ENCODE measurements at places on chromosomes 1 and 21.

DNA sequence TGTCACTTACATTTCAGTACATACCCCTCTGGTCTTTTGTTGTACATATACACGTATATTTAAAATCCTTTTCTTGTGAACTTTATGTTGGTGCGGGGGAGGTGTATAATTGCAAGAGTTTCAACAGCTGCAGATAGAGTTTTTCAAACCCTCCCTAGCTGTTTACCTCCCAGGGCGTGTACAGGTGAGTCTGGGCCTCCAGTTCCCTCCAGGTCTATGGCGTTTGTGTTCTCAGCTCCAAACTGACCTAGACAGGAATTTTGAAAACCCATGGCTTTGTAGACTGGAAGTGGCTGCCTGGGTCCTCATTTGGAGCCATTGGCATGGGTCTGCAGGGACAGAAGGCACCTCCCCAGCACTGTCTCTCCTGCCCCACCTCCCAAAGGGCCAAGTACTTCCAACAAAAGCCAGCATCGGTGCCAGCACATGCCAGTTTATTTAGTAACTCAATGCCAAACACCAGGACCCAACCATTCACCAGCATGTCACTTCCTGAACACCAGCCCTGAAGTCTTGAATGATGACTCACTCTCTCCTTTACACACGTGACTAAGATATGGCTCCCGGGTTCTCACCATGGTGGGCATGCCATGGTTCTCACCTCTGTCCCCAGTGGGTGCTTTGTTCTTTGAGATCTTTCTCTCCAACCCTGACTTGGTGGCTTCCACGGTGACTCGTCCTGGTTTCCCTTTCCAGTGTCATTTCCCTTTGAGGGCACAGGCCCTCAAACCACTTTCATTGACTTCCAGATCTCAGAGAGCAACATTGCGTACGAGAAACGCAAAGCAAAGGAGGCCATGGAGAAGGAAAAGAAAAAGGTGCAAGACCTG is 57.3 kb upstream of the EFHD2 start:
- DNase-seq = no peak
- peak overlapping the region; percentile 6 for H3K4me3 ChIP-seq
- peaks cover 13% of the 10 kb centered on the region for H3K4me1 ChIP-seq

- H3K27me3 ChIP-seq = peaks cover 52% of the 10 kb centered on the region
- H3K4me3 ChIP-seq = no peak overlapping the region
- peaks cover 2% of the 10 kb centered on the region for H3K36me3 ChIP-seq
- H3K27ac ChIP-seq = peak overlapping the region; percentile 16
- no peaks in the 10 kb centered on the region for H3K4me1 ChIP-seq
- DNase-seq = no peak
These were observed 1.0 kb upstream of the HAO2 start for GRCh38 chr1:119367432-119368124.

DNA sequence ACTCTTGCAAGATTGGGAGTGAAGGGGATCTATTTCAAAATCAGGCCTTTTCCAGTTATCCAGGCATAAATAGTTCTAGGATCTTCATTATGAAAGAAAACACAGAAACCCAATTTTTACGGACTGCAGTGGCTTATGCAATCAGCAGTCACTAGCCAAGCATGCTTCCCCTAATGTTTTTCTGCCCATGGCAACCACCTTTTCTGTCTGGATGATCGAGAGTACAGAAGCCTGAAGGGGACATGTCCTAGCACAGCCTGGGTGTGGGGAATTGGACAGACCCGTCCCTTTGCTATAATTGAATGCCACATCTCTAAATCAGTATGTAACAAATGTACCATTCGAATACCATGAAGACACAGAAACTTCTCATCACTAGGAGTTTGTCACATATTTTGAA is 29.8 kb upstream of the NCAM2 start:
- no peaks in the 10 kb centered on the region for H3K4me1 ChIP-seq
- no peaks in the 10 kb centered on the region for H3K27me3 ChIP-seq
- no peak overlapping the region for H3K4me3 ChIP-seq
- no peak overlapping the region for H3K27ac ChIP-seq

- peaks cover 5% of the 10 kb centered on the region for H3K36me3 ChIP-seq
- H3K27me3 ChIP-seq = peaks cover 87% of the 10 kb centered on the region
- DNase-seq = no peak
These were observed 31.0 kb upstream of the EFCAB14 start for GRCh38 chr1:46749921-46750404.

DNA sequence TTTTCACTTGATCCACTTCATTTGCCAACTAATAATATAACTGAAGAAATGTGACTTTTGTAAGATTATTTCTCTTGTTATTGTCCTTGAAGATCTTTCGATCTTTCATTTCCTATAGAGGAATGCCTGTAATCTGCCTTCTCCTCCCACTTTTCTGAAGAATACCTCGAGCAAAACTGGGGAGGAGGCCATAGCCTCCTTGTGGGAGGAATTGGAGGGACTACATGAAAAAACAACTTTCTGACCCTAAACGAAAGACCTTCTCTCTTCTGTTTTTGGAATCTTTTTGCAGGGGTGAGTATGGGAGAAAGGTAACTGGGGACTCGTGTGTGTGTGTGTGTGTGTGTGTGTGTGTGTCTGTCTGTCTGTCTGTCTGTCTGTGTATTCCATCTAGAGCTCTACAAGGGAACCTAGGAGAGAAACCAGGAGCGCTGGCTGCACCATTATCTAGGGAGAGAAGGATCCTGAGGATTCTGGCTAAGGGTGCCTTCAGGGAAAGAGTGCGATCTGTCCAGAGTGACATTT is 32.4 kb upstream of the MAB21L3 start:
- peaks cover 6% of the 10 kb centered on the region for H3K27me3 ChIP-seq
- H3K4me1 ChIP-seq = no peaks in the 10 kb centered on the region
- DNase-seq = no peak
- no peak overlapping the region for H3K27ac ChIP-seq
- H3K36me3 ChIP-seq = no peaks in the 10 kb centered on the region

DNA sequence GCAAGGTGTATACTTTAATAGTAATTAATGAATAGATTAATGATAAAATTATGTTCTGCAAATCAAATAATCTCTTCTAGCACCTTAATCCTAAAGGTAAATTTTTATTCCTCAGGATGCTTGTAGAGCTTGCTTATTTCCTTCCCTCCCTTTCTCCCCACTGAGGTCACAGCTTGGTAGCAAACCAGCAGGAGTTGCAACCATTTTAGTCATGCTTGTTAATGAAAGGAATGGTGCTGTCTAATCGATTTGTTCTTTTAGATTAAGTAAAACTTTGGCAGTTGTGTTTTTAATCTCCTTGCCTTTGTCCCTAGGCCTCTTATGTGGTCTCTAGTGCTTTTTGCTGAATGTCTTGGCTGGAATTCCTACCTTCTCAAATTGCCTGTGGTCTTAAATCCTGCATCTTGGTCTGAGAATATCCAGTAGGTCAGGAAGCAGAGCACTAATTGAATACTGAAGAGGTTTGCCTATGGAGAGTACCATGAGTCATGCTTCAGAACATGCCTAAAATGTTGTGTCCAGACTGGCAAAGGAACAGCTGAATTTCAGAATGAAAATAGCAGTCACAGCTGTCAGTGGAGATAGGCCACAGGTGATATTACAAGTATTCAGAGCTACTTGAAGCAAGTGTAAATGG is 36.3 kb upstream of the RWDD3 start:
- H3K36me3 ChIP-seq = peaks cover 3% of the 10 kb centered on the region
- no peak overlapping the region for H3K27ac ChIP-seq
- H3K27me3 ChIP-seq = peaks cover 10% of the 10 kb centered on the region
- no peak overlapping the region for H3K4me3 ChIP-seq
- DNase-seq = no peak

GRCh38 chr1:206947255-206947654 is 989 bp upstream of the PIGR start:
- no peak for DNase-seq
- H3K4me1 ChIP-seq = peaks cover 5% of the 10 kb centered on the region
- peaks cover 37% of the 10 kb centered on the region for H3K27me3 ChIP-seq
- H3K27ac ChIP-seq = peak overlapping the region; percentile 39
- H3K36me3 ChIP-seq = no peaks in the 10 kb centered on the region

DNA sequence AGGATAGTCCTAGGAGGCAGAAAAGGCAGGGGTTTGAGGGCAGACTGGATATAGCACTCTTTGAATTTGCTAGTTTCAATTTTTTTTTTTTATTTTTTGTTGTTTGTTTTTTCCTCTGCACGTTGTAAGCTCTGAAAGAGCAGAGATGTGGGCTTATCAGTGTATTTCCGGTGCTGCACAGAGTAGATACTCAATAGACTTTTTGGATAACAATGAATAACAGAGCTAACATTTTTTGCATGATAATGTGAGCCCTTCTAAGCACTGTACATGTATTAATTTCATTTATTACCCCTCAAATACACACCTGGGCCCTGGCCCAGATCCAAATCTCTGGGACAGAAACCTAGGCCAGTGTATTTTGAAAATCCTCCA is 17.1 kb upstream of the PARP1 start:
- no peak overlapping the region for H3K4me3 ChIP-seq
- H3K27ac ChIP-seq = no peak overlapping the region
- no peaks in the 10 kb centered on the region for H3K36me3 ChIP-seq
- H3K4me1 ChIP-seq = peaks cover 11% of the 10 kb centered on the region
- DNase-seq = no peak
- H3K27me3 ChIP-seq = peaks cover 6% of the 10 kb centered on the region

GRCh38 chr1:111789666-111790316 is 34.1 kb downstream of the DDX20 start:
- H3K27ac ChIP-seq = no peak overlapping the region
- H3K4me3 ChIP-seq = no peak overlapping the region
- H3K4me1 ChIP-seq = peaks cover 9% of the 10 kb centered on the region
- no peak for DNase-seq
- H3K36me3 ChIP-seq = no peaks in the 10 kb centered on the region

DNA sequence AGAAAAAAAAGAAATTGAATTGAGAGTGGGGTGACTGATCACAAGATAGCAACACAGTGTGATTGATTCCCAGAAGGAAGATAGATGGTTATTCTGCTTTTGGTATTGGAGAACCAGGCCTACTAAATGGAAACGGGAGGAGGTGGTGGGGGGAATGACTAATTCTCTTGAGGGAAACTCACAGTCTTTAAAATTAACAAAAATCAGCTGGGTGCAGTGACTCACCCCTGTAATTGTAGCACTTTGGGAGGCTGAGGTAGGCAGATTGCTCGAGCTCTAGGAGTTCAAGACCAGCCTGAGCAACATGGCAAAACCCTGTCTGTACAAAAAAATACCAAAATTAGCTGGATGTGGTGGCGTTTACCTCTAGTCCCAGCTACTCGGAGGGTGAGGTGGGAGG is 134.6 kb upstream of the PDE4B start:
- H3K36me3 ChIP-seq = no peaks in the 10 kb centered on the region
- H3K4me3 ChIP-seq = no peak overlapping the region
- no peak for DNase-seq
- H3K27ac ChIP-seq = no peak overlapping the region

DNA sequence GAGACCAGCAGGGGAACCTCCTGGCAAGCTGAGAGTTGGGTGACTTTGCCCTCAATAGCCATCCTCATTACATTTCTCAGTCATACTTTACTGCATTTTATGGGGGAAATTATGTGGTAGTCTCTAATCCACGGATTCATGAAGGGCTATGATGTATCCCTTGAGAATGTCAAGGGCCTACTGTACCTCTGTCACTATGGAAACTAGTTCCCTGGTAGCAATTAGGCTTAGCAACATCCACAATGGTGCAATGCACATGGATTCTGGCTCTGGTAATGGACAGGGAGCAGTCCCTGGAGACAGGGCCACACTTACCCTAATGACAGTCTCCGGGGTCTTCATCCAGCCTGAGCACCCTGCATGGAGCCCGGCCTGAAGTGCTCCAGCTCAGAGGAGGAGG is 26.5 kb downstream of the LRRN2 start:
- peaks cover 2% of the 10 kb centered on the region for H3K4me1 ChIP-seq
- H3K27me3 ChIP-seq = peaks cover 59% of the 10 kb centered on the region
- DNase-seq = no peak
- H3K27ac ChIP-seq = no peak overlapping the region
- no peak overlapping the region for H3K4me3 ChIP-seq
- H3K36me3 ChIP-seq = peaks cover 3% of the 10 kb centered on the region

DNA sequence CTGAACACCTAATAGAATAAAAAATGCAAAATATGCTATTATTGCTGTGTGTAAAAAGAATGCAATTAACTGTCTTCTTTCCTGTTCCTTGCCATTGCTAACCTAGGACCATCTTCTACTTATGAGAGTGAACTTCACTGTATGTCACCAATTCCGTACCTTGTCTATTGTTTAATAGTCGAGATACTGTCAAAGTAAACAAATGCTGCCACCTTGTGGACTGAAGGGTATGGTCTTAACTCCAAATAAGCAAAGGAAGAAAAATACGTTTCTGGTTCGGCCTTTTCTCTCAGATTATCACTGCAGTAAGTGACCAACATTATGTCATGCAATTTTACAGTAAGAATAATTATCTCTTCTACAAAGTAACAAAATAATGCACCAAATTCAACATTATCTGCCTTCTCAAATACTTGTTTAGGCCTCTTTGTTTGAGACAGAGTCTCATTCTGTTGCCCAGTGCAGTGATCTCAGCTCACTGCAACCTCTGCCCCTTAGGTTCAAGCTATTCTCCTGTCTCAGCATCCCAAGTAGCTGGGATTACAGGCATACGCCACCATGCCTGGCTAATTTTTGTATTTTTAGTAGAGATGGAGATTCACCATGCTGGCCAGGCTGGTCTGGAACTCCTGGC is 133.4 kb downstream of the COP1 start:
- no peak overlapping the region for H3K27ac ChIP-seq
- H3K4me1 ChIP-seq = peaks cover 13% of the 10 kb centered on the region
- no peak for DNase-seq

DNA sequence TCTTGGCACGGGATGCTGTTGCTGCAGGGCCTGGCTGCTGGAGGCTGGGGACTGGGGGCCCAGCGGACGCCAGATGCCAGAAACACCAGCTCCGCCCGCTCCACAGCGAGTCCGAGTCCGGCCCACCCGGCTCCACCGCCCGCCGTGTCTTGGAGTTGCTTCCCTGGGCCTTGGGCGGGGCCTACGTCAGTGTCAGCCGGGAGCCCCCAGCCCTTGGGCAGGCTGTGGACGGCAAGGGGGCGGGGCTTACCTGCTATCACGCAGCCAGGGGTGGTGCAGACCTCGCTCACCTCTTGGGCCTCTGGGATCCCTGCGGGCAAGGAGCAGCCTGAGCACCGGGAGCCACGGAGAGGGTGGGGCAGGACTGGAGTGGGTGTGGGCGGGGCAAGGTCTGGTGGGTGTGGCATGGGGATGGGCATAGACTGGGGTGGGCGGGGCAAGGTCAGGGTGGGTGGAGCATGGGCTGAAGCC is 21.8 kb downstream of the MMEL1 start:
- no peaks in the 10 kb centered on the region for H3K27me3 ChIP-seq
- no peak for DNase-seq
- H3K4me1 ChIP-seq = no peaks in the 10 kb centered on the region
- no peak overlapping the region for H3K27ac ChIP-seq
- H3K36me3 ChIP-seq = no peaks in the 10 kb centered on the region

GRCh38 chr1:111857194-111857651 is 101.5 kb downstream of the DDX20 start:
- H3K4me3 ChIP-seq = no peak overlapping the region
- peaks cover 2% of the 10 kb centered on the region for H3K4me1 ChIP-seq
- H3K27me3 ChIP-seq = peaks cover 78% of the 10 kb centered on the region
- DNase-seq = no peak

Data from T-helper 17 cell (primary cell).